ENCODE measurements at places on chromosomes 6 and 20. TPM values are rescaled to one million over a fixed set of nuclear protein-coding genes. Genes with fewer than 3 reads are reported as not detected.

EYS gene
- total RNA-seq: not detected

DACT2 gene
- total RNA-seq: not detected

PROKR2 gene
- total RNA-seq: not detected

LTB gene
- 52.3 TPM for total RNA-seq

GRCh38 chr20:40488401-40488800 is 200.6 kb downstream of the MAFB start:
- H3K4me1 ChIP-seq: no peaks in the 10 kb centered on the region
- H3K27me3 ChIP-seq: no peaks in the 10 kb centered on the region
- H3K36me3 ChIP-seq: no peaks in the 10 kb centered on the region

DNA sequence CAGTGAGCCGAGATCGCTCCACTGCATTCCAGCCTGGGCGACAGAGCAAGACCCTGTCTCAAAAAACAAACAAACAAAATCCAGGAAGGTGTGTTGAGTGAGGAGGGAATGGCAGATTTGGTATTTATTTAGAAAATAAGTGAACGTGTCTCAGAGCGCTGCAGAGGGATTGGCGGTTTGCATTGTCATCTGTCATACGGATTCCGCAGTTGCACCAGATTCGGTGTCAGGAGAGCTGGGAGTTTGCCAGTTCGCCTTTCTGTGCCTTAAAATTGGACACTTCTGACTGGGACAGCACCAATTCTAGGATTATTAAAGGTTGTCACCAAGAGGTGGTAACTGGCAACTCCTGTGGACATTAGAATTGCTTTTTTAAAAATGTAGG is 912 bp downstream of the SNRNP48 start:
- H3K27me3 ChIP-seq: no peaks in the 10 kb centered on the region
- H3K36me3 ChIP-seq: peaks cover 9% of the 10 kb centered on the region
- peak overlapping the region; percentile 44 for H3K27ac ChIP-seq
- H3K4me1 ChIP-seq: peaks cover 39% of the 10 kb centered on the region
- peak overlapping the region; percentile 95 for H3K4me3 ChIP-seq

DNA sequence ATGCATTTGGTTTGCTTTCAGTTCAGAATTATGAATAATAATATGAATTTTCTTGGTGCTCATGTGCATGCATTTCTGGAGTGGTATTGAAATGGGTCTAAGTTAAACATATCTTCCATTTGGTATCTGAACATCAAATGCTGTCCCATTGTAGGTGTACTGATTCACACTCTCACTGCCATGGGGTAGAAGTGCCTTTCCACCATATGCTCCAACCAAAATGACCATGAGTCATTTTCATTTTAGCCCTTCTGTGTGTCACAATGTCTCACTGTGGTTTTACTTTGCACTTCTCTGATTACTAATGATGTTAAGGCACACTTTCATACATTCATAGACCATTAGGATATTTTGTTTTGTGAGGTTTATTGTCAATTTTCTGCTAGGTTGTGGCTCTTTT is 211.9 kb downstream of the HAO1 start:
- no peak overlapping the region for H3K4me3 ChIP-seq
- no peak overlapping the region for H3K27ac ChIP-seq
- H3K27me3 ChIP-seq: no peaks in the 10 kb centered on the region
- no peaks in the 10 kb centered on the region for H3K4me1 ChIP-seq

- H3K4me1 ChIP-seq: peaks cover 18% of the 10 kb centered on the region
- peak overlapping the region; percentile 25 for H3K4me3 ChIP-seq
Observed at GRCh38 chr20:33733654-33734576, 2.1 kb downstream of the ZNF341 start.

- H3K4me3 ChIP-seq: no peak overlapping the region
- no peak overlapping the region for H3K27ac ChIP-seq
- no peaks in the 10 kb centered on the region for H3K27me3 ChIP-seq
- no peaks in the 10 kb centered on the region for H3K4me1 ChIP-seq
Observed at GRCh38 chr6:135955099-135955498, 103.6 kb downstream of the PDE7B start.

DNA sequence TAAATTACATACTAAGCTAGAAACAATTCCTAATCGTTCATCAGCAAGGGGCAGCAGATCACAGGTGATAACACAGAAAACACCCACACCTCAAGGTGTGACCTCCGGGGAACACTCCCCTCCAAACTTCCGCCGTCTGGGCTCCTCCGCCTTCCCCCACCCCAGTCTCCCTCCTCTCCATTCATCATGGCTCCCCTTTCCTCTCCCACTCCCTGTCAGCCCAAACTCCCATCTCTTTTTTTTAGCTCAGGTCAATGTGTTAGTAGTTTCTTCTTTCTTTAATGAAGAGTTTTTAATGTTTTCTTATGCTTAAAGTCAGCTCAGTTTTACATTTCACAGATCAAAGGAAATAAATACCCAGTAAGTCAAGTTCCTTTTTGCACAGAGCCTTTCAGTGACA is 20.7 kb downstream of the CNKSR3 start:
- H3K27me3 ChIP-seq: no peaks in the 10 kb centered on the region
- DNase-seq: no peak
- no peak overlapping the region for H3K27ac ChIP-seq

DNA sequence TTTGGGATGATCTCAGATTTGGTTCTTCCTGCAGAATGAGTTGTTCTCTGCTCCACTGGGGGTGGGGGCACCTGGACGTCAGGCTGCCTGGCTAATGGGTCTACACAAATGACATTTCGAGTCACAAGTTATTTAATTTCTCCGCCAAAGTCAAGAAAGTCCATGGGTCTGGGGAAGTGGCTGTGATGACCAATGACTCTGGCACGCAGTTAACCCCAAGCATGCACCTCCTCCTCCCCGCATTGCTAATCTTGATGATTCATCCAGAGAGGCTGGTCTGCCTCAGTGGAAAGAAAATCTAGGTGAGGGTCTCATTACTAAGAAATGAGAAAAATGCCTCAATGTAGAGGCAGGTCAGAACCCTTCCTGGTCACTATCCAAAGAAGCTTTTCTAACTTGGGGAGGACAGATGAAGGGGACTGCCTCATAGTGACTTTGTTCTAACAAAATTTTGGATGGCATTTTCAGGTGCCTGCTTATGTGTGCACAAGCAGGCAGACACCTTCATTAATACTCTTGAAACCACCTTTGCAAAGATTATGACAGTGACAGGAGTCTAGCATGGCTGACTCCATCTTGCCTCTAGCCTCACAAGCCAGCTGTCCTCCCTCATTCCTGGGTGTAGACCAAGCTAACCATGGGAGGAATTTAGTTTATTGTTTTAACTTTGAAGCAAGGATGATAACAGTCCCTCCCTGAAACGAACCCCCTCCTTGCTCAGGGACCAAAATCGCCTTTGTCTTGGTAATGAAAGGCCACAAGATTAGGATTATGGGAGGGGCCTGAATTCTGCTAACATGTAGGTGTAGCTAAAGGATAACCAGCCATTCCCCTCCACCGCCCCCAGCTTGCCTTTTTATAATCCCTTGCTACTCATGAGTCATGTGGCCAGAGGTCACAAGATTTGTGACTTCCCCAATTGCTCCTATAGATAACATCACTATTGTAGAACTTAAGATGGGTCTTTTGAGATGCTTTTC is 98.6 kb upstream of the MRPS10 start:
- no peak overlapping the region for H3K27ac ChIP-seq
- H3K4me1 ChIP-seq: peaks cover 51% of the 10 kb centered on the region
- no peak for DNase-seq
- H3K27me3 ChIP-seq: no peaks in the 10 kb centered on the region

DNA sequence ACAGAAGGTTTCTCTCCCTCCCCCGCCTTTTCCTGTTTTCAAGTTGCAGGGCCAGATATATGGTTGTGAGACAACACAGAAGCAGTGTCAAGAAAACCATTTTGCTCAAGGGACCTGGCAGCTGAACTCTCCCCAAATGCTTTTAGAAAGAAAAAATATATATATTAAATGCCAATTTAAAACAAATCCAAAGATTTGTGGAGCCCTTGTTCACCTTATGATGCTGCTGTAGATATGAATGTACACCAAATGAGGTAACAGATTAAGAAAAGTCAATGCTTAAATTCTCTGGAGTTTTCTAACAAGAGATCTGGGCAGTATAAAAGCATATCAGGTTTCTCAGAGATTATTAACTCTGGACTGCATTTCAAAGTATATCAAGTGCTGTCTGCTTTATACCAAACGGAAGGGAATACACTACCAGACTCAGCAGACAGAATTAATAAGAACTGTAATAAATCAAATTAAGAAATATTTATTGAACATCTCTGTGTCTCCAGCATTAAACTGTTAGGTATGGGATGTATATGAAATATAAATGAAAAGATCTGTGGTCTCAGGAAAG is 357.5 kb downstream of the HDGFL1 start:
- H3K4me1 ChIP-seq: no peaks in the 10 kb centered on the region
- no peak overlapping the region for H3K27ac ChIP-seq
- DNase-seq: no peak
- H3K4me3 ChIP-seq: no peak overlapping the region
- no peaks in the 10 kb centered on the region for H3K27me3 ChIP-seq

- no peak for DNase-seq
- H3K4me1 ChIP-seq: no peaks in the 10 kb centered on the region
- no peak overlapping the region for H3K27ac ChIP-seq
- no peaks in the 10 kb centered on the region for H3K27me3 ChIP-seq
- no peaks in the 10 kb centered on the region for H3K36me3 ChIP-seq
Observed at GRCh38 chr6:123105561-123105960, 109.5 kb downstream of the CLVS2 start.

GRCh38 chr6:41720262-41720620 is 15.2 kb downstream of the TFEB start:
- peaks cover 15% of the 10 kb centered on the region for H3K4me1 ChIP-seq
- no peak for DNase-seq
- no peak overlapping the region for H3K4me3 ChIP-seq
- no peaks in the 10 kb centered on the region for H3K27me3 ChIP-seq

DNA sequence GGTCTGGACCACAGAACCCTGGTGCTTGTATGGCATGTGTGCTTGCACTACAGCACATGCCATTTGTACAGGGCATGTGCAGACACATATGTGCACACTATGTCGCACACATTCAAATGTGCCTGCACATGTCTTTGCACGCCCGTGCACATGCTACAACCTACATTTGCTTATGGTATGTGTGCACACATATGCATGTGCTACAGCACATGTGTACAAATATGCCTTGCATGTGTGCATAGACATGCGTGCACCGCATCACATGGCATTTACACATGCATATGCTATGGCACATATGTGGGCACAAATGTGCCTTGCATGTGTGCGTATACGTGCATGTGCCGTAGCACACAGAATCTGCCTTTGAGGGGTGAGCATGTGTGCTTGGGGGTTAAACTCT is 90.5 kb downstream of the DHX35 start:
- DNase-seq: no peak
- no peak overlapping the region for H3K4me3 ChIP-seq
- peaks cover 2% of the 10 kb centered on the region for H3K27me3 ChIP-seq
- peaks cover 6% of the 10 kb centered on the region for H3K4me1 ChIP-seq

GRCh38 chr6:131628726-131629125 is 684 bp upstream of the MED23 start:
- H3K27me3 ChIP-seq: no peaks in the 10 kb centered on the region
- peaks cover 29% of the 10 kb centered on the region for H3K4me1 ChIP-seq
- H3K36me3 ChIP-seq: peaks cover under 1% of the 10 kb centered on the region
- H3K27ac ChIP-seq: peak overlapping the region; percentile 65
- DNase-seq: no peak

DNA sequence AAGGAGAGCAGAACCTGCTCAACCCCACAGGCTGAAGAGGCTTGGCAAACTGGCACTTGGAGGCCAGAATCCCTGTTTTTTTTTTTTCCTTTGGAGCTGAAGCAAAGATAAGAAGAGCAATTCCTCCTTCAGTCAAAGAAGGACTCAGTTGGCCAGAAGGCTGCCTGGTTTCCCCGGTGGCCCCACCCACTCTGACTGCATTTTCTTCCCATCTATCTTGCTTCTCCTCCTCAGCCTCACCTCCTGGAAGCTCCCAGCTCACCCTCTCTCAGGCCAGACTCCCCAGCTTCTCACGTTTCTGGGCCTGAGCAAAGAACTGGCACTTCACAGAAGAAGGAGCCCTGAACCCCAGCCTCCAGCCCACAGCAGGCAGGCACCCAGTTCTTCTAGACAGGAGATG is 2.4 kb downstream of the LRFN2 start:
- peaks cover 8% of the 10 kb centered on the region for H3K4me1 ChIP-seq
- DNase-seq: no peak
- no peak overlapping the region for H3K27ac ChIP-seq
- H3K36me3 ChIP-seq: no peaks in the 10 kb centered on the region

- no peaks in the 10 kb centered on the region for H3K27me3 ChIP-seq
- no peaks in the 10 kb centered on the region for H3K36me3 ChIP-seq
- no peaks in the 10 kb centered on the region for H3K4me1 ChIP-seq
- DNase-seq: no peak
- H3K27ac ChIP-seq: no peak overlapping the region
Observed at GRCh38 chr6:108738684-108739416, 109.4 kb upstream of the ARMC2 start.

GRCh38 chr6:16872543-16873235 is 111.4 kb upstream of the ATXN1 start:
- H3K4me1 ChIP-seq: no peaks in the 10 kb centered on the region
- no peaks in the 10 kb centered on the region for H3K36me3 ChIP-seq
- H3K27me3 ChIP-seq: peaks cover 40% of the 10 kb centered on the region
- H3K27ac ChIP-seq: no peak overlapping the region
- DNase-seq: no peak

Measured in activated naive CD4-positive, alpha-beta T cell treated with anti-CD3 and anti-CD28 coated beads for 36 hours (primary cell).